ENCODE measurements at places on chromosomes 4 and X. TPM values are rescaled to one million over a fixed set of nuclear protein-coding genes. Genes with fewer than 3 reads are reported as not detected.

- H3K4me1 ChIP-seq = no peaks in the 10 kb centered on the region
- no peak for DNase-seq
- no peak overlapping the region for H3K27ac ChIP-seq
- peaks cover 2% of the 10 kb centered on the region for H3K27me3 ChIP-seq
- no peaks in the 10 kb centered on the region for H3K36me3 ChIP-seq
Measured at GRCh38 chr4:54915276-54915675, 210.1 kb downstream of the KDR start.

DNA sequence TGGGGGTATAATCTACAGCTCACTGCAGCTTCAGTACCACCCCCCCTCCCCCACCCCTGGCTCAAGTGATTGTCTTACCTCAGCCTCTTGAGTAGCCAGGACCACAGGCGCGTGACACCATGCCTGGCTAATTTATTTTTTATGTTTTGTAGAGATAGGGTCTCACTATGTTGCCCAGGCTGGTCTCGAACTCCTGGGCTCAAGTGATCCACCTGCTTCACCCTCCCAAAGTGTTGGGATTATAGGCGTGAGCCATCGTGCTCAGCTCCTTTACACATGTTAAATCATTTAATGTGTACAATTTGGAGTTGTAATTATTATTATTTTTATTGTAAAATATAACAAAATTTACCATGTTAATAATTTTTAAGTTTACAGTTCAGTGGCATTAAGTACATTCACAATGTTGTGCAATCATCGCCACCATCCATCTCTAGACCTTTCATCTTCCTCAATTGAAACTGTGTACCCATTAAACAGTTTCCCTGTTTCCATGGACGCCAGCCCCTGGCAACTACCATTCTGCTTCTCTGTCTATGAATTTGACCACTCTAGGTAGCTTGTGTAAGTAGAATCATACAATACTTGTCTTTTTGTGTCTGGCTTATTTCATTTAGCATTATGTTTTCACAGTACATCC lies 6.1 kb downstream of the SLAIN2 start:
- DNase-seq = no peak
- no peak overlapping the region for H3K27ac ChIP-seq
- H3K4me1 ChIP-seq = peaks cover 23% of the 10 kb centered on the region

Gene NUDT9
- polyA plus RNA-seq = 16.9 TPM

DNA sequence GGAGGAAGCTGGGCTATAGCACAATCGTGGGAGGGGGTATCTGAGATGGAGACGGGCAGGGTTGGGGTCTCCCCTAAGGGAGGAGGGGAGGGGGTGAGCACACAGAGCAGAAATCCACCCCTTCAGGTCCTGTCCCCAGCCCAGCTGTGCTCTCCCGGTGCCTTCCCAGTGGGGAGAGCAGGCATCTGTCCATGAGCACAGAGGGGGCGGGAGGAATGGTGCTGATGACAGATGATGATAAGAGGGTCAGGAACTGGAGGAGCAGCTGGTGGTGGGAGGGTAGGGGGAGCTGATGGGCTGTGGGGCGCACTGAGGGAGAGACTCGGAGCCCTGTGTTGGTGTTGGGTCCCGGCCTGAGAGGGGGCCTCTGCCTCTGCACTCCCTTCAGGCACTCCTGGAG lies 8.6 kb downstream of the ATP2B3 start:
- peaks cover 5% of the 10 kb centered on the region for H3K27me3 ChIP-seq
- DNase-seq = no peak
- no peak overlapping the region for H3K27ac ChIP-seq
- peaks cover 5% of the 10 kb centered on the region for H3K4me1 ChIP-seq

DNA sequence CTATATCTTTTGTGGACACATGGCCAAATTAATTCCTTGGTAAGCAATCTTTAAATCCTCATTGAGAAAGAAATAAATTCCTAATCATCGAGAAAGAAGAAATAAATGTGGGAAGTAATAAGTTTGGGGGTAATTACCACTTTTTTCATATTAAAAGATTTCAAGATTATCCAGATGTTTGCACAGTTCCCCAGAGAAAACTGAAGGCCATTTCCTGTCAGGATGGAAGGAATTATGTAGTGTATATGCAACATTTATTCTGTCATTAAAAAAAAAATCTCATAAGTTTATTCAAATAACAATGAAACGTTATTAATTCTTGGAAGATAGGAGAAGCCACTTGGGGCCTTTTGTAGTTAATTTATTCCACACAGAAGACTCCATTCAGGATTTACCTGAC lies 385.6 kb upstream of the NR3C2 start:
- no peak overlapping the region for H3K4me3 ChIP-seq
- no peaks in the 10 kb centered on the region for H3K27me3 ChIP-seq
- DNase-seq = no peak
- no peak overlapping the region for H3K27ac ChIP-seq
- peaks cover 3% of the 10 kb centered on the region for H3K4me1 ChIP-seq

DNA sequence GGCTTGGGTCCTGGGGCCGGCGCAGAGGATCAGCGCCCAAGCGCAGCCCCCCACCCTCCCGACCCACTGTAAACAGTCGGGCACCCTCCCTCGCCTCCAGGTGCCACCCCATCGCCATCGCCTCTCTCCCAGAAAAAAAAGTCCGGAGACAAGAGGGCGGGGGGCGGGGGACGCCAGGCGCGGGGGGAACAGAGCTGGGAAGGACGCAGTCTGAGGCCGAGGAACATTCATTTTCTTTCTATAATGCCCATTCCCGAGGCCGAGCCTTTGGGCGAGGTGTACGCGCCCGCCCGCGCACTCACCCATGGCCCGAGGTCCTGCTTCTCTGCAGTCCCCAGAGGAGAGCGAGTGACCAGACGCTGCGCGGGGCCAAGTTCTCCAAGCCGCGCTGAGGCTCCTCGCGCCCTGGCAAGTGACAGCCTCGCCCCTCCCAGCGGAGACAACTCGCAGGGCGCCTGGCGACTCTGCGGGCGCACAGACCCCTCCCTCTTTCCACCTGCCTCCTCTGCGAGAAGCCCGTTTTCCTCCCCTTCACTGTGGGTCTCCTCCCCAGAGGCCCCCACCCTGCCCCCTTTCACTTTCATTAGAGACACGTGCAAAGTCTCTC lies 63.5 kb upstream of the WDR17 start:
- peaks cover 23% of the 10 kb centered on the region for H3K27me3 ChIP-seq
- H3K4me1 ChIP-seq = peaks cover 5% of the 10 kb centered on the region
- DNase-seq = no peak
- H3K27ac ChIP-seq = no peak overlapping the region
- H3K36me3 ChIP-seq = no peaks in the 10 kb centered on the region

DNA sequence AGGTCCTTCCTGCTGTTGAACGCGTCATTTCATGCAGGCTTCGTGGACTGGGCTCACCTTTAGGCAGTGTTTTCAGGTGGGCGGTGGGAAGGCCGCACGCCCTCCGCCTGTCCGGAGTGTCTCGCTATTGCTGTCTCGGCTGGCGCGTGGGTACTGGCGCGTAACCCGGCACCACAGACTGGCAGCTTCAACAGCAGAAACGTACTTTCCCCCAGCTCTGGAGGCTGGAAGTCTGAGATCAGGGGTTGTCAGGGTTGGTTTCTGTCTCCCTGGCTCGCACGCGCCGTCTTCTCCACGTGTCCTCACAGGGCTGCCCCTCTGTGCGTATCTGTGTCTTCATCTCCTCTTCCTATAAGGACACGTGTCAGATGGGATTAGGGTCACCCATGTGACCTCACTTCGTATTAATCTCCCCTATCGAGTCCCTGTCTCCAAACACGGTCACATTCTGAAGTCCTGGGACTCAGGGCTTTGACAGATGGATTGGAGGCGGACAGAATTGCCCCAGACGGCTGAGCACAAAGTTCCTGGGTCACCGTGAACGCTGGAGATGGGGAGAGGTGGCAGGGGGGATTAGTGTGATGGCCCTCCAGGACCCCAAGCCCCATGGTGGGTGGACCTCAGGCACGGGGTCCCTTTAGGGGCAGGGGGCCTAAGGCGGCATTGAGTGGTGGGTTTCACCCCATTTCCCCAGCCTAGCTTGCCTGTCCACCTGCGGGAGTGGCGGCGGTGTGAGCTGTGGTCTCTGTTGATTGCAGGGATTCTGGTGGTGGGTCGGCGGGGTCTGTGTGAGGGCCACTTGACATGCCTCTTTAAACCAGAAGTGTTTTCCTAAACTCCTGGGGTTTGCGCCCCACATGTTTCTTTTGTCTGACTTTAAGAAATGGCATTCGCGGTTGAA lies 83.4 kb upstream of the LRPAP1 start:
- DNase-seq = no peak
- H3K4me3 ChIP-seq = no peak overlapping the region
- no peaks in the 10 kb centered on the region for H3K27me3 ChIP-seq
- no peaks in the 10 kb centered on the region for H3K4me1 ChIP-seq

- H3K4me3 ChIP-seq = no peak overlapping the region
- DNase-seq = no peak
- H3K27me3 ChIP-seq = no peaks in the 10 kb centered on the region
- H3K4me1 ChIP-seq = peaks cover 3% of the 10 kb centered on the region
- H3K27ac ChIP-seq = no peak overlapping the region
- H3K36me3 ChIP-seq = no peaks in the 10 kb centered on the region
Measured at GRCh38 chrX:23736030-23736429, 7.0 kb downstream of the ACOT9 start.

DNA sequence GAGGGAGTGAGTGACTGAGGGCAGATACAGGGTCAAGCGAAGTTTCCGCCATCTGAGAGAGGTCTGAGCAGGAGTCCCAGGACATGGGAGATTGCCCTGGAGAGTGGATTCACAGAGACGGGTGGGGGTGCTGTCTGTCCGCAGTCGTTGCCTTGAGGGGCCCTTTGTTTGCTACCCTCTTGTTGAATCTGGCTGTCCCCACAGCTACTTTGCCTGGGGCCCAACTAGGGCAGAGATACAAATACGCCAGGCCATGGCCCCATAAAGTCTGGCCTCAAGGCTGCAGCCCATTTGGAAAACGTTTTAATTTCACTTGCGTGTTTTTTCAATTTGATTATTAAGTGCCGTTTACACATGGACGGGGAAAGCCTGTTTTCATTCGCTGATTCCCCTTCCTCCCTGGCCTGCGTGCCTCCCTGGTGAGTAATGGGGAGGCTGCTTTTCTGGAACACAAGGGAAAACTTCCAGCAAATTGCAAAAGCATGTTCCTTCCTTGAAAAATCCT lies 134.4 kb downstream of the SMIM20 start:
- no peak for DNase-seq
- H3K27ac ChIP-seq = peak overlapping the region; percentile 3
- H3K4me1 ChIP-seq = peaks cover 10% of the 10 kb centered on the region
- no peaks in the 10 kb centered on the region for H3K36me3 ChIP-seq

GRCh38 chr4:151824656-151825055 lies 63.8 kb upstream of the GATB start:
- no peak for DNase-seq
- H3K4me3 ChIP-seq = no peak overlapping the region
- no peaks in the 10 kb centered on the region for H3K36me3 ChIP-seq
- H3K27ac ChIP-seq = no peak overlapping the region
- H3K27me3 ChIP-seq = no peaks in the 10 kb centered on the region
- no peaks in the 10 kb centered on the region for H3K4me1 ChIP-seq

DNA sequence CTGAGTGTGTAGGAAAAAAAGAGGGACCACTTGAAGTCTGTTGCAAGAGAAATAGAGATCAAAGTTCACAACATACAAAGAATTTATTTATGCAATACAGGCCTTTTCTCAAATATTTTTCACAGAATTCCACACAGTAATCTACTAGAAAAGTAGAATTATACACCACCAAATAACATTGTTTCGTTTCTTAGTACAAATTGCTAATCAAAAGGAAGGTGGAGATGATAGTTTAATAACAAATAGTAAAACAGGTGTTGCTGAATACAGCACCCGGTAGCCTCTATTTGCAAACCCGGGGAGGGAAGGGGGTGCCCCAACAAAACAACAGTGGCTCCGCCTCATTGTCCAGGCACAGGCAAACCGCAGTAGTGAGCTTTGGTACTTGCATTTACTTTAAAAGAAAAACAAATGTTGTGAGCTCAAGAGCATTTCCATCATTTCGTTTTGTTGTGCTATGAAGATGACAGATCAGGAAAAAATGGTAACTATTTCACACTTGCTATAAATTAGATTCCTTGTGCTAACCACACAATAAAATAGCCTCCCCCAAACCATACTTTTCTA lies 186.4 kb downstream of the DCLK2 start:
- H3K27ac ChIP-seq = no peak overlapping the region
- H3K27me3 ChIP-seq = no peaks in the 10 kb centered on the region
- no peaks in the 10 kb centered on the region for H3K36me3 ChIP-seq
- H3K4me1 ChIP-seq = no peaks in the 10 kb centered on the region
- no peak for DNase-seq

- H3K36me3 ChIP-seq = no peaks in the 10 kb centered on the region
- H3K4me1 ChIP-seq = no peaks in the 10 kb centered on the region
- H3K27ac ChIP-seq = no peak overlapping the region
- H3K4me3 ChIP-seq = no peak overlapping the region
- no peak for DNase-seq
- no peaks in the 10 kb centered on the region for H3K27me3 ChIP-seq
Measured at GRCh38 chr4:96170198-96170597, 330.3 kb downstream of the PDHA2 start.

Gene CT45A5
- not detected for polyA plus RNA-seq

Gene MAGEA2B
- not detected for polyA plus RNA-seq

DNA sequence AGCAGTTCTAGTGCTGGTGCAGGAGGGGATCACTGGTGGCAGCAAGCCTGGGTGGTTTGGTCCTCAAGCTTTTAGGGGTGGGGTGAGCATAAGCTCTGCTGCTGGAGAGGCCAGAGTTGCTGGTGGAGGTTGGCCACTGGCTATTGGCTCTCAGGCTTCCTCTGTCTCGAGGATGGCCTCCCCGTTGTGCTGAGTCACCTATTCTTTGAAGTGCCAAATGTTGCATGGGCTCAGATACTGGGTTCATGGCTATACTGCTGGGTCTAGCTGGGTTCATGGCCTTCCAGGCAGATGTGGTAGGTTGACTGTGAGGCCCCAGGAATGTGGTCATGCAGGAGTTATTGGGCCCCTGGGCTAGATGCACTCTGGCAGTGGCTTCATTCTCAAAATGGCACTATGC lies 466.3 kb downstream of the NAF1 start:
- no peak for DNase-seq
- no peaks in the 10 kb centered on the region for H3K36me3 ChIP-seq
- H3K4me3 ChIP-seq = no peak overlapping the region
- no peaks in the 10 kb centered on the region for H3K27me3 ChIP-seq

GRCh38 chr4:115596265-115597001 lies 483.0 kb upstream of the NDST4 start:
- H3K27me3 ChIP-seq = no peaks in the 10 kb centered on the region
- no peaks in the 10 kb centered on the region for H3K36me3 ChIP-seq
- no peak overlapping the region for H3K27ac ChIP-seq
- no peaks in the 10 kb centered on the region for H3K4me1 ChIP-seq
- H3K4me3 ChIP-seq = no peak overlapping the region

GRCh38 chrX:15973299-15973698 lies 118.7 kb upstream of the AP1S2 start:
- no peaks in the 10 kb centered on the region for H3K36me3 ChIP-seq
- no peak overlapping the region for H3K27ac ChIP-seq
- H3K27me3 ChIP-seq = no peaks in the 10 kb centered on the region

Gene NKX3-2
- 0.01 TPM for polyA plus RNA-seq

DNA sequence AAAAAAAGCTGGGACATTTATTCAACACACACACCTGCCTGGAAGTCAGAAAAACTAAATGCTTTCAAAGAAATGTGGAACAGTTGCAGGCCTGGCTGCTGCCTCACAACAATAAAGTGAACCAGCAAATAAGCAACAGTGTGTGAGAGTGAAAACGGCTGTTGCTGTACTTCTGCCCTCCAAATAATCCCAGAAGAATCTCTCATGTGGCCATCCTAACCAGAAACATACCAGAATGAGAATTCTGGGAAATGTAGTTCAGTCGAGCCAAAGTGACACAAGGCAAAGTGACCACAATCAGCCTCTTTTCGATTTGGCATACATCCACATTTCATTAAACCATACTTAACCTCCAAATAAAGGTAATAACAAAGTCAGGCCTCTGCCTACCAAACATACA lies 204.5 kb downstream of the SLC7A11 start:
- DNase-seq = no peak
- H3K36me3 ChIP-seq = no peaks in the 10 kb centered on the region
- no peaks in the 10 kb centered on the region for H3K27me3 ChIP-seq
- no peak overlapping the region for H3K27ac ChIP-seq
- no peak overlapping the region for H3K4me3 ChIP-seq

Gene DGAT2L6
- polyA plus RNA-seq = not detected
